Osteocyte (in vitro differentiated cells): ENCODE measurements at places on chromosomes 6 and 20. TPM values are rescaled to one million over a fixed set of nuclear protein-coding genes. Genes with fewer than 3 reads are reported as not detected.

The APOM gene
- total RNA-seq, result 2.2 and 4.0 TPM in 2 replicates

The RAET1L gene
- total RNA-seq, result not detected in 2 replicates

The MLN gene
- total RNA-seq, result not detected in 2 replicates

The C2 gene
- 2.3 and 2.4 TPM in 2 replicates for total RNA-seq

DNA sequence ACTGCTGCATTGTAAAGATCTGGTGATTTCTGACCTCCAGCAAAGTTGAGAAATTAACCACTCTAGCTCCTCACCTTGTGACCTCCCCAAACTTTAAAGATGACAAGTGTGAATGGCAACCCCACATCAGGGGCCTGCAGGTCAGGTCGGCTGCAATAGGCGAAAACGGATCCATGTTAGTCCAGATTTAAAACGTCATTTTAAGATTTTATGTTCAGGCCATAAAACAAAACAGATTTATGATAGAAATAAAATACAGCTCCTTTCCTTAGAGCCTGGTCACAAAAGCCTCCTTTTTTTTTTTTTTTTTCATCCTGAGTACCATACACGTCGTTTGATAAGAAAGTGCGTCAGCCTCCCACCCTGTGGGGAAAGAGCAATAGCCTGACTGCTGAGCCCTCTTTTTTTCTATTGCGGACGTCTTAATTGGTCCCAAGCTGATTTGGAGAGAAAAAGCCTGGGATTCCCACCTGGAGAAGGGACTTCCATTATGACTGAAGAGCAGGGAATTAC, 519.2 kb upstream of the NOX3 start:
- H3K4me1 ChIP-seq, result no peaks in the 10 kb centered on the region
- H3K27me3 ChIP-seq, result no peaks in the 10 kb centered on the region
- no peak overlapping the region for H3K27ac ChIP-seq
- H3K36me3 ChIP-seq, result no peaks in the 10 kb centered on the region
- no peak for DNase-seq

DNA sequence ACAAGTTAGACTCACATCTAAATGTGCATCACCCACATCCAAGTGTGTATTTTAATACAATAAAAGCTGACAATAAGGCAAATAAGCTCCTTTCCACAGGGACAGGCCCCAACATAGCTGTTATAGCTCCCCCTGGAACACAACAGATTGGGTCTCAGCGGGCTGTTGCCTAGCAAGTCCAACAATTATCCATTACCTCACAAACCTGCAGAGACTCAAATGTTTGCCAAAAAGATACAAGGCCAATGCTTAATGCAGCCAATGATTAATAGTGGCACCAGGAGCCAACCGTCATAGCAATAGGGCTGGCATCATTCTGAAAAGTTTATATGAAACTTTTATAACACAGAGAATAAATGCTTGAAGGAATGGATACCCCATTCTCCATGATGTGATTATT, 35.7 kb downstream of the EPB41L2 start:
- H3K27ac ChIP-seq, result no peak overlapping the region
- no peak overlapping the region for H3K4me3 ChIP-seq
- no peaks in the 10 kb centered on the region for H3K27me3 ChIP-seq
- DNase-seq, result no peak

- H3K36me3 ChIP-seq, result no peaks in the 10 kb centered on the region
- no peak for DNase-seq
- no peak overlapping the region for H3K27ac ChIP-seq
- H3K4me3 ChIP-seq, result no peak overlapping the region
- H3K27me3 ChIP-seq, result peaks cover 29% of the 10 kb centered on the region
Observed at GRCh38 chr6:28553986-28554881, 28.6 kb downstream of the GPX5 start.
